ENCODE measurements at places on chromosomes 7 and 10. TPM values are rescaled to one million over a fixed set of nuclear protein-coding genes. Genes with fewer than 3 reads are reported as not detected.

Gene NPM3
- 108 TPM for total RNA-seq

Gene TCTN3
- total RNA-seq = 12.2 TPM

GRCh38 chr7:113963356-113963755, 44.5 kb upstream of the PPP1R3A start:
- no peak for DNase-seq

DNA sequence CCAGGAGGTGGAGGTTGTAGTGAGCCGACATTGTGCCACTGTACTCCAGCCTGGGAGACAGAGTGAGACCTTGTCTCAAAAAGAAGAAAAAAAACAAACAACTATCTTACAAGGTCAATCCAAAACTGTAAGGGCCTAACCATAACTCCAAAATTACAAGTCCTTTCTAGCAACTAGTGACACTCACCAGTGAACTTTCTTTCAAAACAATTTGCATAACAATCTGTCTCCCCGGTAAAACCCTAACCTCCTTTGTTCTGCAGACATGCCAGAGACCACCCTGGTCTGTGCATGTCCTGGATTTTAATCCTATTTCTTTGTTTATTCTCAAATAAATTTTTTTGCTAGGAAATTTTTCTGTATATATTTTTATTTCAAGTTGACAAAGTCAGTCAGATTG, 68.1 kb downstream of the EXOC6 start:
- DNase-seq = no peak

GRCh38 chr7:146136357-146136875, 19.8 kb downstream of the CNTNAP2 start:
- no peak for DNase-seq

DNA sequence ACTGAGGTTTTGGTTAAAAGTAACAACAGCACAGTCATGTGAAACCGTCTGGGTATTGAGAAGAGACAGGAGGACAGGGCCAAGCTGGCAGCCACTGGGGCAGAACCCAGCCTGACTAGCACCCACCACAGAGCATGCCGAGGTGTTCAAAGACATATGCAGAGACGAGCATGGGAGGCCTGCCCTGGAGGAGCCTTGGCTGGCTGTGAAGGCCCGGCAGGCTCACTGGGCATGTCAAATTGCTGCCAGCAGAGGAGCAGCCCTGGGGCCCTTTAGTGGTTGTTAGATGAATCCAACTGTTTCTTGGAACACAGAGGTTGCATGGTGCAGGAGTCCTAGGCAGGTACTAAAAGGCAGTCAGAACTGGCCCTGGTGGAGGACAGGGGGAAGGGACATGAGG, 5.0 kb upstream of the GDF2 start:
- DNase-seq = no peak

GRCh38 chr10:7794251-7795026, 6.5 kb downstream of the ATP5F1C start:
- DNase-seq = no peak
